ENCODE measurements at places on chromosomes 12 and 14. TPM values are rescaled to one million over a fixed set of nuclear protein-coding genes. Genes with fewer than 3 reads are reported as not detected.

PLEK2 gene
- not detected for total RNA-seq

IPO8 gene
- 18.0 TPM for total RNA-seq

RIMKLB gene
- 48.2 TPM for total RNA-seq

DEPDC4 gene
- total RNA-seq, result 0.27 TPM

DNA sequence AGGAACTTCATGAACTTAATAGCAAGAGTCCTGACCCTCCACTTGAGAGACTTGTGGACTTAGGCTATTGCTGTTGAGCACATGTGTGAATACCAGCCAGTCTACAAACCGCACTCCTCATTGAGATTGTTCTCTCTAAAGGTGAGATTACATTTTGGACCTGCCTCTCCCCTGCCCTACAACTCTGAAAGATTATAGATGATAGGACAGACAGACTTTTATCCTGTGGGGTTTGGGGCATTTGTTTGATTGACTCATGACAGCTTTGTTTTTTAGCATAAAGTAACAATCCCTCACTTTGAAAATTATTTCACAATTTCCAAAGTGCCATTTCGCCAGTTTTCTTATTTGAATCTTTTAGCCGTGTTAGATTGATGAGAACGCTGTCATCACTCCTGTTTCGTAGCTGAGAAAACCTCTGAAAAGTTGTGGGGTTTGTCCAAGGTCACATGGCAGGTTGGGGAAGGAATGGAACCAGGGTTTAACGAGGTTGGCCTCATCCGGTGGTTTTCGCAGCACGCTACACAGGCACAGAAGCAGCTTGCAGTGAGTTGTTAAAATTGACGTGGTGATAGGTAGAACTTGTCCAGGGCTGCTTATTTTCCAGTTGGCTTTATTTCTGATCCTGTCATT is 836 bp downstream of the EVL start:
- DNase-seq, result peak; percentile 74

DNA sequence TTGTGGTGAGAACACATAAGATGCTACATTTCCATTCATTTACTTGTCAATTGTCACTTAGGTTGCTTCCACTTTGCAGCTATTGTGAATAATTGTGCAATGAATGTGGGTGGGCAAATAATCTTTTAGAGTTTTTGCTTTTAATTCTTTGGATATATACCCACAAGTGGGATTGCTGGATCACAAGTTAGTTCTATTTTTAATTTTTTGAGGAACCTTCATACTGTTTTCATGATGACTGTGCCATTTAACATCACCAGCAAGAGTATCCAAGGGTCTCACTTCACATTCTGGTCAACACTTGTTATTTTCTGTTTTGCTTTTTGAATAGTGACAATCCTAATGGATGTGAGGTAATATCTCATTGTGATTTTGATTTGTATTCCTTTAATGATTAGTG is 10.5 kb downstream of the CLEC6A start:
- no peak for DNase-seq

- peak; percentile 53 for DNase-seq
Observed at GRCh38 chr14:101824339-101824727, 62.8 kb downstream of the PPP2R5C start.

- DNase-seq, result peak; percentile 23
Observed at GRCh38 chr12:7042842-7043241, 17.7 kb upstream of the C1S start.

GRCh38 chr12:7806863-7807487 is 17.8 kb downstream of the NANOG start:
- DNase-seq, result peak; percentile 68

- no peak for DNase-seq
Observed at GRCh38 chr14:91835197-91835919, 32.0 kb downstream of the TC2N start.
